GM06990 (cell line): ENCODE measurements at places on chromosomes 4 and X.

DNA sequence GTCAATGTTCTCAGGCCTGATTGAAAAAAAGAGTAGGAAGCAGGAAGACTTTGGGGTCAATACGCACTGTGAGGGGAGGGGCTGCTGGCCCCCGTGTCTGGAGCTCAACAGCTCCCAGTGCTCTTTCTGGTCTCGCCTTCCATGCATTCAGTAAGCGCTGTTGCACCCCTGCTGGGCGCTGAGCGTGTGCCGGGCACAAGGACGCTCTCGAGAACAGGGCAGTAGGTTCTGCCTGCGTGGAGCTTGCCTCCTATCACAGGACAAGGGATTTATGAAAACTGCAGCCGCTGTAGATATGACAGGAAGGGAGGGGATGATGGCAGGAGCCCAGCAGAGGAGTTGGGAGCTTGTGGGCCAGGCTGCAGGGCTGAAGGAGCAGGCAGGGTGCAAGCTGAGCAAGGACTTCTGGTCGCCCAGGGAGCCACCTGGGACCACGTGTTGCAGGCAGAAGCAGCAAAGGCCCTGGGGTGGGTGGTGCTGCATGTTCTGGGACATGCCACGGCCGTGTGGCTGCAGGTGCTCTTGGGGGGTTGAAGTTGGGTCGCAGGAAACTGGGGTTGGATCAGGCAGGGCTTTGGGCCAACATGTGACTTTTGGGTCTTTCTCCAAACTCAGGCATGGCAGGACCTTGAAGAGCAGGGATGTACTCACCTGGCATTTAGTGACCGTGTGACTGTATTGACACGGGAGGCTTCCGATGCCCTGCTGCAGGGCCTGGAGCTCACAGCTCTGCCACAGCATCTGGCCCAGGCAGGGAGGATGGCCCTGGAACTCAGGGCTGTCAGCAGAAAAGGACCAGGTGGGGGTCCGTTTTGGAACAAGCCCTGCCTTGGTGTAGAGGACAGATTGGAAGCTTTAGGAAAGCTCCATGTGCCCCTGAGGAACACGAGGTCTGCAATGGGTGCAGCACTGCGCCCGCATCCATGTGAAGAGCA is 97.9 kb downstream of the CPZ start:
- no peak for DNase-seq

DNA sequence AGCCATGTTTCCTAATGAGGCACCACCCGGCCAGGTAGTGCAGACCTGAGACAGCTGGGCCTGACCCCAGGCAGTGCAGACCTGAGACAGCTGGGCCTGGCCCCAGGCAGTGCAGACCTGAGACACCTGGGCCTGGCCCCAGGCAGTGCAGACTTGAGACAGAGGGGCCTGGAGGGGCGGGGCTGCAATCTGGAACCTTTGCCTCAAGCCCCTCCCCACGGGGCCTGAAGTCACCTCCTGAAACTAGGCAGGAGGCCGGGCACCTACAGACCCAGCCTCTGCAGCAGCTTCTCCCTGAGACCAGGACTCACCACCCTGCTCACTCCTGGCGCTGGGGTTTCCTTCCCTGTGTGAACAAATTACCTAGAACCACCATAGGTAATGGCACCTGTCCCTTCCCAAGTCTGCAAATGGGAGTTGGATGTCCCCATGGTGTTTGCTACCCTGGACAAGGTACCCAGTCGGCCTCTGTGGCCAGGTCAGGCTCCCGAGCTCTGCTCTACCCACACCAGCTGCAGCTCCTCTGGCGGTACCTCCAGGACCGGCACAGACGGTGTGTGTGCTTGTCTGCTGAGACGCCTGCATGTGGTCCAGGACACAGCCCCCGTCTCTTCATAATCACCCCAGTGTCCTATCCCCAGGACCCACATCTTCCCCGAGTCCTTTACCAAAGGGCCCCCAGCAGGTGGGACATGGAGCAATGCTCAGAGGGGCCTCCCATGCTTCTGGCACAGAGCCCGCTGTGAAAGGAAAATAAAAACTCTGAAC is 53.1 kb upstream of the C4orf50 start:
- no peak for DNase-seq

DNA sequence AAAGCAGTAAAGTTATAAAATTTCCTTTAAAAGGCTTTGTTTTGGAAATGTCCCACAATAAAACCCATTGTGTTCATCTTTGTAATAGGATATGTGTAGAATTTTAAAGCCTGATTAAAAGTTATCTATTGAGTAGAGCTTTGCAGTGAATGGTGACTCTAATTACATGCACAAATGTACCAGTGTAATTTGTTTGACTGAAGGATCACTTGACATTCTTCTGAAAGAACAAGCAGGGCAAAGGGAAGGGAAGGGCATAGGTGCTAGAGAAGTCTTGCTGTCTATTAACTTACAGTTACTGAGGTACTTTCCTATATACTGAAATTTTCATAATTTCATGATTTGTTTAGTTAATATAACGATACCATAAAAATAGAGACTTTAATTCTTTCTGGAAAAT is 70.8 kb downstream of the STIM2 start:
- DNase-seq, result no peak

DNA sequence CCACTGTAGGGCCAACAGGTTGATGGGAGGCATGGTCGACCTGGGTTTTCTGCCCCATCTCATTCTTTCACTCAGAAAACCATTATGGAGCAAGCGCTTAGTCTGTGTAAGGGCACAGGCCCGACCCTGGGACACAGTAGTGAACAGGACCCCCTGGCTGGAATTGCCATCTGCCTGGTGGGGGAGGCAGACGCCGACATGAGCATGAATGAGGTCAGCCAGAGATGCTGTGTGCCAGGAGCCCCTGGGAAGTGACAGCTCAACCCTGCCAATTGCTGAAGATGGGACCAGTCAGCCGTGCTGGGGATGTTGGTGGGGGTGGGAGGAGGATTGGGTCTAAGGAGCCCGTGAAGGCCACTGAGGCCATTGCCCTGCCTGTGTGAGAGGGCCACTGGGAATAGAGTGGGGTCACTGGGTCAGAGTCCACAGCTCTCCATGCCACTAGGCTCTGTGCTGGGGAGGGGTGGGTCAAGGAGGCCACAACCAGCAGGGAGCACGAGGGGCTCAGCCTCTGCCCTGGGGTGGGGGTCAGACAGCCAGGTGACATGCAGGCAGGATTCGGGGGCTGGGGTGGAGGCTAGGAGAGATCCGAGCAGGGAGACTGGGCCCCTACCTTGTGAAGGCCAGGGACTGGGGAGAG is 31.0 kb downstream of the ZNF185 start:
- DNase-seq, result no peak

DNA sequence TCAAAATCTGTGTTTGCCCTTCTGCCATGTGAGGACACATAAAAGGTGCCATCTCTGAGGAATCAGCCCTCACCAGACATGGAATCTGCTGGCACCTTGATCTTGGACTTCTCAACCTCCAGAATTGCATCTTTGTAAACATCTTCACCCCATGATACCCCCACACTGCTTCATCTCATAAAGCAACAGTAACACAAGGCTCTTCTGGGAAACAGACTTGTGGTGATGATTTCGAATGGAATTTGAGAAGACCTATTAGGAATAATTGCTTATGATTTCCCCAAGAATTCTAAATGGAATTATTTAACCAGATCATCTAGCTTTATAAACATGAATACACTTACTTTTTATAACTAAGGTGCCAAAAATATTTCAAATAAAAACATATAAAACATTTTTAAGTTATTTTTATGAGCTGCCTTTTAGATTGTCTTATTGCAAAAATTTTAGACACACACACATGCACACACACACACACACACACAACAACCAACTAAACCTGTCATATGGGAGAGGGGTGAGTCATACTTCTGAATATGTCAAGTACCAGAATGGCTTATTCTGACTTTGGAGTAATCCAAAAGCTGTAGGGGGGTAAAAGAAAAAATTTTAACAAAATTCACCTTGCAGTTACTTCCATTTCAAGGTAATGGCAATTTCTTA is 82.0 kb downstream of the USP46 start:
- DNase-seq, result no peak

DNA sequence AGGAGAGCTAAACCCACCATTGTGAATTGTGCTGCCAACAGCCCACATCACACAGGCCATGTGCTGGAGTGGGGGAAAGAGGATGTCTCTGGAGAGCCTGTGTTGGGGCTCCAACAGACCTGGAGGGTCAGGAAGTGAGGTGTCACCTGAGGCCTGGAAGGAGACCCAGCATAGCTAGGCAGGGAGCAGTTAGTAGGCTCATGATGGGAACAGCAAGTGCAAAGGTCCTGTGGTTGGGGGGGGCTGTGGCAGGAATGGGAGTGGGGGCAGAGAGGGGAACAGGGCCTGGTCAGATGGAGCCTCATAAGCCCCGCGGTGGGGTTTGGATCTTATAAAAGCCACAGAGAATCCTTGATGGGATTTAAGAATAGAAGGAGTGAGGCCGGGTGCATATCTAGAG is 35.9 kb upstream of the GPR78 start:
- no peak for DNase-seq

GRCh38 chr4:24472161-24472510 is 112.2 kb downstream of the DHX15 start:
- DNase-seq, result peak; percentile 13

- no peak for DNase-seq
Observed at GRCh38 chrX:111284631-111285293, 14.5 kb upstream of the CAPN6 start.

- DNase-seq, result no peak
Observed at GRCh38 chr4:15873117-15873516, 65.4 kb downstream of the FGFBP1 start.

- DNase-seq, result no peak
Observed at GRCh38 chr4:169199184-169199583, 71.6 kb downstream of the SH3RF1 start.

DNA sequence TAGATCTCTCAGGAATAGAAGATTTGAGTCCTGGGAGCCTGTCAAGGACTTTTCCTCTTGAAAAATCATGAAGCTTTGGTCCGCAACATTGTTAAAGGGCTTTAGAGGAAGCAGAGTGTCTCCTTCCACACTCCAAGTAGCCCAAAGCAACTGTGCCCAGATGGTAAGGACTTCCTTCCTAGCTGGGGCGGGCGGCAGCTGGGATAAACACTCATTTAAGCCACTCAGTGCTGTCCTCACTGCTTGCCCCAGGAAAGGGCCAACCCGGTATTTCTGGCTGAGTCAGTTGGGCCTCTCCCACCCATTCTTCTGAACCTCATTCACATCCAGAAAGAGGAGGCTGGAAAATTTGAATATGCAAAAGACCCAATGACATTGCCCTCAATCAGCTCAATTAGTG is 144.3 kb downstream of the CHIC2 start:
- no peak for DNase-seq

GRCh38 chr4:78720204-78720603 is 55.9 kb upstream of the BMP2K start:
- DNase-seq, result no peak

- no peak for DNase-seq
Observed at GRCh38 chrX:130497531-130497930, 95.7 kb downstream of the RBMX2 start.

DNA sequence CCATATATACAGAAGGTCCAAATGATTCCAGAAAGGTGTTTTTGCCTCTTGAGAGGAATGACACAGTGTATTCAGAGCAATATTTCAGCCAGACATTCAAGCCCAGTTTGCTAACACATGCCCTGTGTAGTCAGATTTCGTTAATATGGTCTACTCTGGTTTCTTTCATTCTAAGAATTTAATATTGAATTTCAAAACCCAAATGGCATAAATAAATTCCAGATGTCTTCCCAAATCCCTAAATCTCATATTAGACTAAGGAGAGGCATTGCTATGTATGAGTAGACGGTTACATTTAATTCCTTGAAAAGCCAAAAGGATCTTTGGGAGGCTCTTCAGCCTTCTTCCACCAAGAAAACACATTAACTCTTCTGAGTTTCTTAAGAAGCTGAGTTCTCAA is 66.3 kb upstream of the C1QTNF7 start:
- no peak for DNase-seq

- no peak for DNase-seq
Observed at GRCh38 chr4:148514041-148514440, 71.8 kb upstream of the NR3C2 start.

- DNase-seq, result no peak
Observed at GRCh38 chr4:100977746-100978397, 369.5 kb downstream of the PPP3CA start.

GRCh38 chr4:151887031-151887815 is 126.4 kb upstream of the GATB start:
- DNase-seq, result peak; percentile 77

- DNase-seq, result no peak
Observed at GRCh38 chr4:8403173-8403753, 37.3 kb downstream of the ACOX3 start.

GRCh38 chr4:71300964-71301363 is 37.9 kb upstream of the SLC4A4 start:
- no peak for DNase-seq

- DNase-seq, result no peak
Observed at GRCh38 chr4:55837903-55838302, 15.5 kb upstream of the EXOC1 start.

- DNase-seq, result no peak
Observed at GRCh38 chrX:8737883-8738282, 5.9 kb upstream of the ANOS1 start.

DNA sequence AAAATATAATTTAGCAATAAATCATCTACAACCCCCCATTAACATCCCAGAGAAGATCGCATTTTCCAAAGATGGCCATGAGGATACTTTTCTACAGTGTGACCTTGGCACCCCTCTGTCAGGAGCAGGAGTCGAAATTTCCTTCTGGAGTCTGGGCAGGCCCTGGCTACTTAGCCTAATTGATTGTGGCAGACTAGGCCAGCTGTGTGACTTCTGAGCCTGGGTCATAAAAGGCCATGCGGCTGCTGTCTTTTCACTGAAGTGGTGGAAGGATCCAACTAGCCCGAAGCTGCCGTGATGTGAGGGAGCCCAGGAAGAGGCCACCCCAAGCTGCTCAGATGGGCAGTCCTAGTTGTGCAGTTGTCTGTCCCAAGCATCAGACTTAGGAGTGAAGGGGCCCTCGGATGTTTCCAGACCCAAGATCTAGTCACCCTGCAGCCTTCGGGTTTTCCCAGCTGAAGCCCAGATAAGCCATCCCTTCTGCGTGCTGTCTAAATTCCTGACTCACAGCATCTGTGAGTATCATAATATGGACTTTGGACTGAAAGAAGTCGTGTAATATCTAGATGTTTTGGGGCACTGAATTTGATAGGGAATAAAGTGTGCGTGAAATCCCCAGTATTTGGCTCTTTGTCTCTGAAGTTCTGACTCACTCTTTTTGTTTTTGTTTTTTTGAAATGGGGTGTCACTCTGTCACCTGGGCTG is 21.0 kb downstream of the PDK3 start:
- DNase-seq, result no peak

DNA sequence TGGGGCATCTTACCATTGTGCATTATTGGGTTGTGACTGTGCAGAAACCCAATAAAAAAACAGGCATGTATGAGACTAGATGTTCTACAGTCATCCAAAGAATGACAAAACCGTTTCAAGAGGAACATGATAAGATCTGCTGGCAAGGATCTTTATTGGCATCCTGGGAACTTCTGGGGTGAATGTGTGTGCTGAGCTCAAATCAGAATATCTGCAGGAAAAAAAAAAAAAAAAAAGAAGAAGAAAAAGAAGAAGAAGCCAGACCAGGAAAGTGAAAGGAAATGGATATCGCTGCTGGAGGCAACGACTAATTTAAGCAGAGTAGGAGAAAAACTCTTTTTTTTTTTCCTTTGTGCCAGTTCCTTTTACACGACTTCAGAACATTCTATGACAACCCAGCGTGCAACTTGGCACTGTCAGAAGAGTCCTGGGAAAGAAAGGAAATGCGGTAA is 484.2 kb upstream of the BOD1L1 start:
- no peak for DNase-seq

- no peak for DNase-seq
Observed at GRCh38 chrX:85037114-85037513, 33.4 kb downstream of the APOOL start.

- DNase-seq, result no peak
Observed at GRCh38 chrX:13381514-13381913, 61.7 kb upstream of the ATXN3L start.

GRCh38 chrX:24988314-24988713 is 27.5 kb downstream of the ARX start:
- DNase-seq, result no peak
